Neural crest cell (in vitro differentiated cells): ENCODE measurements at places on chromosomes 11 and 22.

GRCh38 chr22:49087716-49088601, 739.7 kb downstream of the BRD1 start:
- no peak for DNase-seq

DNA sequence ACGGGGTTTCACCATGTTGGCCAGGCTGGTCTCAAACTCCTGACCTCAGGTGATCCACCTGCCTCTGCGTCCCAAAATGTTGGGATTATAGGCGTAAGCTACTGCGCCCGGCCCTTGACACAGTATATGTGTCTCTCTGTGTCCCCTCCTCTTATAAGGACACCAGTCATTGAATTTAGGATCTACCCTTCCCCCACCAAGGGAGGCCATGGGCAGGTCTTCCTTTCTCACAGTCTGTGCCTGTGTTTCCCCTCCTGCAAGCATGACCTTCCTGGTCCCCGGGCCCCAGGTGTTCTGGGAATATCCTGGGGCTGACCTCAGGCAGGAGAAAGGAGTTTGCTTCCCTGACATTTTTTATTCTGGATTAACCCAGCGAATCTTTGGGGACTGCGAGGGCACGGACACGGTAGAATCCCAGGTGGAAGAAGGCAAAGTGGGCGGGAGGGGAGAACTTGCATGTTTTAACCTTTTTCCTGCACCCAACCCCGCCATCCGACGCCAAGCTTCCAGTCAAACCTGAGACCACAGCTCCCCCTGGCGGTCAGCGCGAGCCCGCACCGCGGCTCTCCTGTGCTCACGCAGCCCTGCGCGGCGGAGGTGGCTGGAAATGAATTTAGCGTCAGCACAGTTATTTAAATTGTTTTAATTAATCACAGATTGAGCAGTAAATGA, 42.1 kb upstream of the ISX start:
- DNase-seq: peak; percentile 92

- no peak for DNase-seq
These were observed 18.1 kb upstream of the ACR start for GRCh38 chr22:50719814-50720300.

DNA sequence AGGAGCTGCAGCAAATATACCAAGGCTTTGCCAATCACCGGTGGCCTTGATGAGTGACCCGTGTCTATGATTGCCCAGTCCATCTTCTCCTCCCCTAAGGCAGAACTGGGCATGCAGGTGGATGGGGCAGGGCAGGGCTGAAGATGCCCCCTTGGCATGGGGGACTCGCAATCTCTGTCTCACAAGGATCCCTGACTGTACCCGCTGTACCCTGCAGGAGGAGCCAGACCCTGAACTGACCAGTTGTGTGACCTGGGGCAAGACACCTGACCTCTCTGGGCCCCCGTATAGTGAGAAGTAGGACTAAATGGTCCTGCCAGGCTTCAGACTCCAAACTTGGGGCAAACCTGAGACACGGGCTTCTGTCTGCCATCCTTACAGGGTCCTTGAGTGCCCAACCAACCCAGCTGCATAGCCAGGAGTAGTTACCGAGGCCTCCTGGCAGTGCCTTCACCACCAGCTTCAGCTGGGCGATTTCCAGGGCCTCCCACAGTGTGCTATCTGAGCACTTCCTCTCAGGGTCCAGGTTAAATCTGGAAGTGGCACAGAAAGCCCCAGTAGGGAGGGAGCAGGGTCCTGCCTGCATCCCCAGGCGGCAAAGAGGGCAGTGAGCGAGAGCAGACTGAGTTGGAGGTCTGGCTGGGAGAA, 6.4 kb upstream of the KCNJ11 start:
- DNase-seq: no peak

DNA sequence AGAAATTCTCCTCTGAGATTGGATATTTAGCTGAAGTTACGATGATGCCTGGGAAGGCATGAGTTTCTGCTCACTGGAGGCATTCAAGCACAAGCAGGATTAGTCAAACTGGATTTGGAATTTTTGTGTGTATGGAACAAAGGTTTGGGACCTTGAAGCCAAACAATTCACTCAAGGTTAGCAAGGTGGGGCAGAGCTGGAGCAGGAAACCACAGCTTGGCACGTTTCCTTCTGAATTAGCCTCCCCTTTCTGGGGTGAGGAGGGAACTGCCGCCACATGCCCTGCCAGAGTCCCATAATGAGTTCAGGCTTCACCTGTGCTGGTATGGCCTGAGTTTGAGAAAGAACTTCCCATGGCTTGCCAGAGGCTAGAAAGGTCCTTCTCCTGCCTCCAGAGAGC, 50.9 kb upstream of the RRAS2 start:
- no peak for DNase-seq
